ENCODE measurements at places on chromosomes 16 and 17. TPM values are rescaled to one million over a fixed set of nuclear protein-coding genes. Genes with fewer than 3 reads are reported as not detected.
A peak's percentile ranks its signal among the peaks of the same experiment; 100 is the strongest.

Gene CDRT15L2
- total RNA-seq: not detected

- no peak for DNase-seq
These were observed 44.5 kb downstream of the SOX9 start for GRCh38 chr17:72165192-72165866.

Gene TAC4
- not detected for total RNA-seq

- DNase-seq: no peak
These were observed 82.0 kb upstream of the ZNF423 start for GRCh38 chr16:49937886-49938285.

- DNase-seq: no peak
These were observed 2.1 kb upstream of the ZNF652 start for GRCh38 chr17:49364119-49364518.

DNA sequence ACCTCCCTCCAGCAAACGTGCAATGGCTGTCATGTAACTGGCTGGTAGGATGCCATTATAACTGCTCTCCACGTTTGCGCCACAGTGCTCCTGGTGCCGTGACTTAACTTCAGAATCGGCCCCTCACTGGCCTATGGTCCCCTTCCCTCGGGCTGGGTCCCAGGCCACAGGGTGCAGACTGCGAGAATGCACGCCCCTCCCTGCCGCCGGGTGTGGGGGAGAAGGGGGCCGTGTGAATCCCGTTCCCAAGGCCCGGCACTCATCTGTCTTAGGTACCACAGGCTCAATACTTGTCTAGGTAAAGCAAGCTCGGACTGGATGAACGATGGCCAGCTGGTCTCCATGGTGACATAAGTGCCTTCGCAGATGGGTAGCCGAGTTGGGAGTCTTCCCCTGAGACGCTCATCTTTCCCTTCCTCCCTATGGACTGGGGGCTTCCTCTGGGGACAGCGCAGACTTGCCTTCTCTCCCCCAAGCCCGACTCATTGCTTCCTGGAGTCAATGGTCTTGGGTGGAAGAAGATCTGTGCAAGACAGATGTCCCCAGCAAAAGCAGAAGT, 37.8 kb downstream of the TIMM22 start:
- no peak for DNase-seq

GRCh38 chr16:73018821-73019456, 29.0 kb downstream of the ZFHX3 start:
- no peak for DNase-seq

DNA sequence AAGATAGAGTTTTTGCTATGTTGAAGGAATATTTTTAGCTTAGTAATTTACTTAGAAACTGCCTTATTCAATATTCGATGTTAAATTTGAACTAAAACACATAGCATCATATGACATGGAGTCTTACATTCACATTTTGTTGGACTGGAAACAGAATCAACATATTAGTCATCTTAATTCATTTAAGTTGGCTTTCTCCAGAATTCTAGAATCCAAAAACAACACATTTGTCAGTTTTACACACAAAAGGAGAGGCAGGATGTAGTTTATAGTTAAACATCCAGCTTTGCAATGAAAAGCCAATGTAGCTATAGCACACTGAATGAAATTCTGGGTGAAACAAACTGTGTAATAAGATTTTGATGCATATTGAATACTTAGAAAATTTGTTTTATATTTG, 43.3 kb downstream of the WWOX start:
- peak; percentile 29 for DNase-seq

Gene PARD6A
- total RNA-seq: 6.2 TPM

DNA sequence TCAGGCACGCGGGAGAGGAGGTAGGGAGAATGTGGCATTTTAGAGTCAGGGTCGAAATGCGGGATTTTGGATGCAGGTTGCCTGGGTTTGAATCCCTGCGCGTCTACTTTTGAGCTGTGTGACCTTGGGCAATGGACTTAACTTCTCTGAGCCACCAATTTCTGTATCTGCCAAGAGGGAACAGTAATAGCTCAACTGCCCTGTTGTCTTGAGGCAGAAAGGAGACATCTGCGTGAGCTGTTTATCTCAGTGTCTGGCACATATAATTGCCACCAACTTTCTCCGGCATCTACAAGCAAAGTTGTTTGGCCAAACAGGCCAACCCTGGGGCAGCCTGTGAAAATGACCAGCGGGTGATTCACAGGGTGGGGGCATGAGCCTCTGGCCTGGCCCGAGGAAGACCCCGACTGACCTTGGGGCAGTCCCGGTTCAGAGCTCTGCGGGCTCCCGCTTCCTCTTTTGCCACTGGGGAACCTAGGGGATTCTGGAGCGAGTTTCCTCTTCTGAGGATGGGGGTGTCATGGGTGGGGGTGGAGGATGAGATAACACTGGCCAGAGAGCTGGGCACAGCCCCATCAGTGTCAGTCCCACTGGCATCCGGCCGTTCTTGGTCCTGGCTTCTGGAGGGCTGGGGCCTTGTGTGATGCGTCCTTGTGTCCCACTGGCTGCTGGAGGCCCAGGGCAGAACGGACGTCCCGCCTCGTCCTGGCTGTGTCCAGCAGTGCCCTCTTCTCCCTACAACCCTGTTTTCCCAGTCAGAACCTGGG, 1.3 kb downstream of the SNN start:
- DNase-seq: no peak

- DNase-seq: no peak
These were observed 291.6 kb upstream of the TNRC6C start for GRCh38 chr17:77666881-77667395.

GRCh38 chr17:35773679-35774425, 13.2 kb downstream of the C17orf50 start:
- DNase-seq: no peak

GRCh38 chr16:80323187-80323807, 217.5 kb upstream of the DYNLRB2 start:
- no peak for DNase-seq

GRCh38 chr16:20803192-20803560, 3.1 kb downstream of the ERI2 start:
- DNase-seq: no peak

GRCh38 chr17:82171750-82172375, 40.8 kb downstream of the CCDC57 start:
- DNase-seq: no peak

DNA sequence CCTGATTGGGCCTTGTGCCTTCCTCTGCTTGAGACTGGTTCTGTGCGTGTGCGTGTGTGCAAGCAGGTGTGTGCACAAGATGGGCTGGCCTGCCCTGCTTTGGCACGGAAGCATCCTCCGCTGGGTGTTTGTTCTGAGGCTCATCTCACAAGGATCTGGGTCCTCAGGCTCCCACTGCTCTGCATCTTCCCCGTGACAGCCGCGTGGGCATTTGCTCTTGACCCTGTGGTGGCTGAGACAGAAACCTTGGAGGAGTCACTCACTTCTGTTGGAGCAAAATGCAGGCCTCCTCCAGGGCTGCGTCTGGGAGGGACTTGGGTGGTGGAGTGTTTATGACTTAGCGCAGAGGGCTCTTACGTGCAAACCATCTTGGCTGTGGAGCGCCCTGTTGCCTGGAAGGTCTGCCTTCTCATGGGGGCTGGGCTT, 119.2 kb downstream of the RPTOR start:
- DNase-seq: peak; percentile 83

DNA sequence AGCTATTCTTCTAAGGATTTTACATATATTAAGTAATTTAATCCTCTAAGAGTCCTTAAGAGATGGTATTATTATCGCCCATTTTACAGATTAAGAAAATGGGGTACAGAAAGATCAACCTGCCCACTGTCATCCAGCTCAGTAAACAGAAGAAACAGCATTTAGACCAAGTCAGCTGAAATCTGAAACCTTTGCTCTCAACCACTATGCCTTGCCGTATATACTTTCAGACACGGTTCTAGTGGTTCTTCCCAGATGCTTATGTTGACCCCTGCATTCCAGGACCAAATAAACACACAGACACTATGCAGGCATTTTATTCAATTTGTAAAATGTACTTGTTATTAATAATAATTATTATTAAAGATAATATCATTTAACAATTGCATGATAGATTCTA, 854.8 kb downstream of the KCNJ2 start:
- DNase-seq: no peak

GRCh38 chr17:77694391-77695363, 263.8 kb upstream of the TNRC6C start:
- DNase-seq: no peak

GRCh38 chr17:45764479-45764878, 19.6 kb upstream of the CRHR1 start:
- no peak for DNase-seq

DNA sequence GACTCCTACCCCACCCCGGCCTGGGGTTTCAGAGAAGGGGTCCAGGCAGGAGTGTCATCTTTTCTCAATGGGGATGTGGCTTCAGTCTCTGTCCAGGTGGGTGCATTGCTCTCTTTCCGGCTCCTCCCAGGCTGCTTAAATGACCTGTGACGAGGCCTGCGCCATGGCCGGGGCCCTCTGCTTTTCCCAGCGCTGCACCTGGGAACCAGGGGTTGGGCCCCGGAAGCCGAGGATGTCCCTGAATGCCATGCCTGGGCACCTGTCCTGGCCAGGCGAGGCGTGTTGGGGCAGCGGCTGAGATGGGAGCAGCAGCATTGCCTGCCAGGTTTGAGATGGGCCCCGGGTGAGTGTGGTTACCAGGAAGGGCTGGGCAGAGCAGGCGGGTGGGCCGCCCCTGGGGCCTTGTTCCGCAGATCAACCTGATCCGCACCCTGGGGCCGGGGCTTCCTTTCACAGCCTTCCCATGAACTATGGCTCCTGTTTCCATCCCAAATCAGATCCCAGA, 147.4 kb downstream of the SEC14L1 start:
- DNase-seq: no peak

DNA sequence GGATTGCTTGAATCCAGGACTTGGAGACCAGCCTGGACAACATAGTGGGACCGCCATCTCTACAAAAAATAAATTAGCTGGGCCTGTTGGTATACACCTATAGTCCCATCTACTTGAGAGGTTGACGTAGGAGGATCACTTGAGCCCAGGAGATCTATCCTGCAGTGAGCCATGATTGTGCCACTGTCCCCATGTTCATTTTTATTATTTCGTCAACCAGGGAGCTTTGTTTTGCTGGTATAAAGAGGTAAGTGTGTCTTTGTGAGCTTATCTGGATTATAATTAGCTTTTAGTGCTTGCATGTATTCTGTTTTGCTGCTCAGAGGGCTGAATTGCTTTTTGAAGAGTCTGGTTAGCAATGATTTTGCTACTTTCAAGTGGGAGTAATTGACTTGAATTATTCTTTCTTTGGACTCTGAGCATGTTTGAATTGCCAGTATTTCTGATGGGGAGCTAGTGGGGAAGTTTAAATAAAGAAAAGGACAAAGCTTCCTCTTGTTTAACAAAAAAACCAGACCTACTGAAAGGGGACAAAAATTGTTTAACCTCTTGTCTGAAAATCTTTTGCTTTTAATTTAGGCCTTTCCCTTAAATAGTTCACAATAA, 31.6 kb upstream of the BCAS3 start:
- DNase-seq: no peak

DNA sequence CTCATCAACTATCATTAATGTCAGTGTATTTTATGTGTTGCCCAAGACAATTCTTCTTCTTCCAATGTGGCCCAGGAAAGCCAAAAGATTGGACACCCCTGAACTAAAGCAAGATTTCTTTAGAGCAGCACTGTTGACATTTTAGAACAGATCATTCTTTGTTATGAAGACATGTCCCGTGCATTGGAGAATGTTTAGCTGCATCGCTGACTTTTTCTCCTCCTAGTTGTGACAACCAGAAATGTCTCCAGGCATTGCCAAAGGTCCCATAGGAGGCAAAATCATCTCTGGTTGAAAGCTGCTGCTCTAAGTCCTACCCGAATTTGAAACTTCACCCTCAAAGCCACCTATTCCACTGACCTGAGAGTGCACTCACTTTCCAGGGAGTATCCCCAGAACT, 62.7 kb upstream of the IRX6 start:
- no peak for DNase-seq

DNA sequence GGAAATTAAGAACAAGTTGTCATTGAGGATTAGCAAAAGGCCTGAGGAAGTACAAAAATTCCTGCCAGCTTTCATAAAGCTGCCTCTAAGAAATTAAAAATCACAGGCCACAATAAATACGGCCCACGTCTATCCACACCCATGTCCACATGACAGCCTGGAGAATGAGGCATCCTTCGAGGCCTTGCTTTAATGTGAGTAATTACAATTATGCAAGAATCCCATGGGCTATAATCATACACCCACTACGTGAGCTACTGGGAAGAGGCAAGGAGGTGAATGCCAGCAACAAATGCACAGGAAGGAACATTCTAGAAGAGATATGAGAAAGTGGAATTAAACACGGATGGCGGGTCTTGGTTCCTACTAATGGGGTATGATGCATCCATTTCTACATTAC, 65.4 kb upstream of the ZFHX3 start:
- DNase-seq: no peak

- DNase-seq: no peak
These were observed 137.7 kb upstream of the CORO6 start for GRCh38 chr17:29760279-29761039.

Gene IL17C
- not detected for total RNA-seq

DNA sequence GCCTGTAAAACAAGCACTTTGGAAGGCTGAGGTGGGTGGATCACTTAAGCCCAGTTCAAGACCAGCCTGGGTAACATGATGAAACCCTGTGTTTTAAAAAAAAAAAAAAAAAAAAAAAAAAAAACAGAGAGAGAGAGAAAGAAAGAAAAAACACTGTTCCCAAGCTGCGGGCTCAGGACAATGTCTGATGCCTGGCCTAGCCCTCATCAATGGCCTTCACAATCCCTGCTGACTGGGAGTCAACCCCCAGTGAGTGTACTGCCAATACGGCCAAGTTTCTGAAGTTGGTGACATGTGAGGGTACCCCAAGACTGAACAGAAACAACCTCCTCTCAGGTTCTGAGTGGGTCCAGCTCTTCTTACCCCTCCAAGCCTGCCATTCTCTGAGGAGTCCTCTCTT, 116.5 kb downstream of the ZNF778 start:
- no peak for DNase-seq

GRCh38 chr16:64475627-64476351, 646.1 kb downstream of the CDH11 start:
- no peak for DNase-seq

- peak; percentile 29 for DNase-seq
These were observed 1.6 kb downstream of the PRSS41 start for GRCh38 chr16:2799859-2800226.

Gene TBC1D3B
- 7.5 TPM for total RNA-seq

- DNase-seq: no peak
These were observed 20.4 kb downstream of the CYLD start for GRCh38 chr16:50762241-50762640.

Gene FBXO39
- not detected for total RNA-seq

DNA sequence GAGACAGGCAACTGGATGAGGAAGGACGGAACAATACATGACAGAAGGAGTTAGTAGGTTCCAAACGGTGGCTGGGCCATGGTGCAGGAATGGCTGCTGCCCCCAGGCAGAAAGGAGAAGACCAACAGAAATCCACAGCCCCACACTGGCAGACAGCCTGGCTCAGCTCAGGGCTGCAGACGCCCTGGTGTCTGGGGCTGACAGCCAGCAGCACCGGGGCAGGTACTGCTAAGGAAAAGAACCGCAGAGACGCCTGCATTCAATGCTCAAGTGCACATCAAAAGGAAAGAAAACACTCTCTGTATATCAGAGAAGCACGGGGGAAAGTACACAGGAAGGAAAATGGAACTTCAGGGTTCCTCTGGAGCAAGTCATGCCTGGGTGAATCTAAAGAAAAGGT, 53.4 kb downstream of the GAS7 start:
- DNase-seq: no peak

- no peak for DNase-seq
These were observed 61.3 kb upstream of the SIAH1 start for GRCh38 chr16:48446534-48446920.

Data from lung (tissue), 17 donors.